OCI-M1 (cell line): ENCODE measurements at places on chromosomes 7 and 10.

DNA sequence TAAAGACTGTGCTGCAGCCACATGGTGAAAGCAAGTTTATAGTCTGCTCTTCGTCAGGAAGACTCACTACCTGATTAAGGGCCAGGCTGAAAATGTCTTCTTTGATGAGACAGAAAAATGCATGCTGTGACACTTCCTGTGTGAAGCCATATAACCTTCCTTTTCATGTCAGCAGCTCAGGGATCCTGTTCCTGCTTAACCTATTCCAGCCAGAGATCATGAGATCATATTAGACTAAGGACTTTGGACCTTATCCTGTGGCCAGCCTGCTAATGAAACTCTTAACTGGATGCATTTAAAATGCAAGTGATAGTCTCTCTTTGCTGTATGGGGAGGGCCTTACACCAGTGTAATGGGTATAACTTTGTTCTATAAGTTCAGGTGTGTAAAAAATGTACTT is 165.2 kb downstream of the PTEN start:
- no peak for DNase-seq

- no peak for DNase-seq
Measured at GRCh38 chr10:117250411-117250810, 9.5 kb downstream of the SLC18A2 start.

DNA sequence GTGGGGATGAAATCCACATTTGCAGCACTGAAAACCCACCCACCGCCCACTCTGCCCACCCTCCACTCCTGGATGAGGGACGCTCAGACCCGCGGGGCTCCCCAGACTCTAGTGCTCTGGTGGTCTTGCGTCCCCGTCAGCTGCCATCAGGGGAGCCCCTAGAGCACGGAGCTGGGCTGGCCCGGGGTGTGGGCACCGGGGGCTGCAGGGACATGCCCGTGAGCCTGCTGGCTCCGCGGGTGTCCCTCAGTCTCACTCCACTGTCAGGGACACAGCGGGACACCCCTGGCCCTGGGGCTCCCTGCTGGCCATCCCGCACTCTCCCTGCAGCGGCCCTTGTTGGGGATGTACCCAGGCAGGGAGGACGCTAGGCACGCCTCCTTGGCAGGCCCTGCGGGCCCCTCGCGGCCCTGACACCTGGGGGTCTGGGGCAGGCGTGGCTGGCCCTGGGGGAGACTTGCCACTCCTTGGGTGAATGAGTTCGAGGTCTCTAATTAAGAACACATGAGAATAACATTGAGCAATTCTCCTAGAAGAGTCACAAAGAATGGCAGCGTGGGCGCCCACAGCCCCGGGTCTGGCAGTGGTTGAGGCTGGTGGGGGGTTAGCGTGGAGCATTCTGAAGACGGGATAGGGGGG is 64.2 kb downstream of the CFAP46 start:
- DNase-seq = no peak

GRCh38 chr10:129774736-129775401 is 189.2 kb downstream of the EBF3 start:
- DNase-seq = no peak

- no peak for DNase-seq
Measured at GRCh38 chr7:158617737-158618128, 30.1 kb upstream of the PTPRN2 start.

DNA sequence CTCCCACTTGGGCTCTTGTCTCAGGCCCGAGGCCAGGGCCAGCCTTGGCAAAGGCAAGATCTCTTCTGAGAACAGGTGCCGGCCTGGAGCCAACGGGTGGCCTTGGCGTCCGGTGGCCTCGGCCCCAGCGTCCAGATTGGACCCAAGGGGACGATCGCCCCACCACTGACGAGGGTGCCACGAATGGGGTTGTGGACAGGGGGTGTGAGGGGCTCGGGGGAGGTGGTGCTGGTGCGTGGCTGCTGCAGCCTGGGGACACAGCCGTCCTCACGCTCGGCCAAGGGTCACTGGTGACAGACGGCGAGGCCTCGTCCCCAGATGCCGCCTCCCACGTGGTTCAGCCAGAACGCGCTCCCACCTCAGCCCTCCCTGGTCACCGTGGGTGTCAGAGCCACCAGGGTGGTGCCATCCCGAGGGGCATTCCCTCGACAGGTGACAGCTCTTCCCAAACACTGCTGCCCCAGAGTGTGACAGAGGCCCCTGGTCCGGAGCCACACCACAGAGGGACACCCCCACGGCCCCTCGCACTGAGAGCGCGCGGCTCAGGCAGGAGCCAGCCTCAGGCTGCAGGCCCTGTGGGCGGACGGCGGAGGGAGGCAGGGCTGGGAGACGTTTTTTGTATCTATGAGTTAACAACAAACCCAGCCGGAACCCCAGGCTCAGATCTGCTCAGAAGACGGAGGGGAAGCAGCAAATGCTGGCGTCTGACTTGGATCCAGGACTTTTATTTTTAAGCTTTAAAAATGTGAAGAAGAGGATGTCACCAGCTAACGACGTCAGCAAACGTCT is 18.5 kb upstream of the CFAP46 start:
- no peak for DNase-seq
